ENCODE measurements at places on chromosomes 3 and 15.

- DNase-seq: no peak
Measured at GRCh38 chr3:149080011-149080698, 6.2 kb downstream of the HLTF start.

- DNase-seq: peak; percentile 62
Measured at GRCh38 chr3:18425641-18426257, 610 bp upstream of the SATB1 start.

- DNase-seq: no peak
Measured at GRCh38 chr3:178236555-178237277, 299.5 kb upstream of the KCNMB2 start.

DNA sequence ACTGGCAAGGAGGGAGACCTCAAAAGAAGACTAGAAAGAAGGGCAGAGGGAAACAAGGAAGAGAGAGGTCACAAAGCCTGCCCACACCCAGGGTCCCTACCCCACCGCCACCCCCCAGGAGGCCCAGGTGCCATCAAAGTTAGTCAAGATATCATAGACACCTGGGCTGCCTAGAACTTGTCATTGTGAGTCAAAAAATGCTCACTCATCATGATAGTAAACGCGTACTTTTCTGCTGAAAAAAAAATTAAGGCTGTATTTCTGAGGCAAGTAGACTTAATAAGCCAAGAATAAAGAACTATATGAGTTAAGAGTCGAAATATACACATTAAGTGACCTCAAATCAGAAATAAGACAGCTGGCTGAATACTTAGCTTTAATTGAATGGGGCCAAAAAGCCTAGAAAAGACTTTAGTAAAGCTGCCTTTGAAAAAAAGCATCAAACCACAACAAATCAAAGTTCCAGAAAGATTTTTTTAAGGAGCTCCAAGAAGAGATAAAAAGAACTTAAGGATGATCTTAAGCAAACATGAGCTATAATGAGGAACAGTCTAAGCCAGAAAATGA, 415.5 kb upstream of the PPP2R3A start:
- no peak for DNase-seq

DNA sequence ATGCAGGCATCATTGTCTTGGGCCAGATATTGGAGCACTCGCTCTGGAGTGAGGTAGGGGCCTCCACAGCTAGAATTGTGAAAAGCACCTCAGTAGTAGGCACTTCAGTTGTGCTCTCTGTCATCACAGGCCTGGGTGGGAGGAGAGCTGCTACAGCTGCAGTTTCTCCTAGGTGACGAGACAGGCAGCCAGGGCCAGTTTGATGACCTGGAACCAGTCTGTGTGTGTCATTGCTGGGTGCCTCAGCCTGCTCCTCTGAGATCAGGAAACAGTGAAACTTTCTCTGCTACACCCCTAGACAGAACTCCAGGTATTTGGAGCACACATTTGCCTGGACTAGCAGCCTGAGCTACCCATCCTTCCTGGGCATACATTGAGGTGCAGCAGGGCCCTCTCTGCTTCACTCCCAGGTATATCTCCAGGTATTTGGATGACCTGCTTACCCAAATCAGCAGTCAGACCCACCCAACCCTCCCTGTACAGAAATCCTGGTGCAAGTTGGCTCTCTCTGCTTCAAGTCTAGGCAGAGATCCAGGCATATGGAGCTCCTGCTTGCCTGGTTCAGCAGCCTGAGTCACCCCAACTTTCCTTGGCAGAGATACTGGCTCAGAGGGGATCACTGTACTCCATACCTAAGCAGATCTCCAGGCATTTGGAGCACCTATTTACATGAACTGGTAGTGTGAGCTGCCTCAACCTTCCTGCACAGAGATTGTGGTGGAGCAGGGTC, 54.3 kb upstream of the SGO1 start:
- no peak for DNase-seq

- no peak for DNase-seq
Measured at GRCh38 chr15:26260517-26261133, 397.5 kb upstream of the ATP10A start.

DNA sequence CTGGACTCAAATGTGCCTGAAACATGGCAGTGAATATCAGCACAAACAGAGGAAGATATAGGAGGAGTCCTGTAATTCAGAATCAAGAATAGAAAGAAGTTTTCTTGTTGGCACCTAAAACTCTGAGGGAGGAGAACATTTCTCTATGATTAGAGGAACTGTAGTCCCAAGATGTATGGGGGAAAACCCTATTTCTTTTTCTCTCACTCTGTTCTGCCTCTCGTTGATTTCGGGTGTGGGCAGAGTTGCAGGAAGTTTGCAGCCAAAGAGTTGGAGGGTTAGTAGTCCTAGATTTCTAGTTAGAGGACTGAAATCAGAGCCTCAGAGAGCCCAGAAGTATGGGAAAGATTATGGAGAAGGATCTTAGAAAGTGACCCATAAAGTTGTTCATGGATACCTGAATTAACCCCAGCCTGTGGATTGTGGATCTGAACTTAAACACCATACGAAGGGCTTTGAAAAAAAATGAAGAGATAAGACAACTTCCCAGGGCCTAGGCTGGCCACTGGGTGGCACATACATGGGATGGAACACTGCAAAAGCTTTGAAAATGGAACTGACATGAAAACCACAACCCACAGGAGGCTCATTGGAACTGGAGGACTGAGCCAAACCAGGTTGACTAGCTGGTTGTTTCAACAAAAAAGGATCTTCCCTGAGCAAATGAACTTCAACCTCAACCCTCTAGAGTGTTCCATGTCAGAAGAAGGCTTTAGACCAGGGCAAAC, 34.6 kb downstream of the FMN1 start:
- DNase-seq: no peak

- no peak for DNase-seq
Measured at GRCh38 chr3:175349168-175349567, 490.0 kb downstream of the NAALADL2 start.

GRCh38 chr15:47506329-47507100, 210.8 kb upstream of the SEMA6D start:
- DNase-seq: no peak

- DNase-seq: no peak
Measured at GRCh38 chr15:45646220-45646619, 11.4 kb downstream of the SQOR start.

DNA sequence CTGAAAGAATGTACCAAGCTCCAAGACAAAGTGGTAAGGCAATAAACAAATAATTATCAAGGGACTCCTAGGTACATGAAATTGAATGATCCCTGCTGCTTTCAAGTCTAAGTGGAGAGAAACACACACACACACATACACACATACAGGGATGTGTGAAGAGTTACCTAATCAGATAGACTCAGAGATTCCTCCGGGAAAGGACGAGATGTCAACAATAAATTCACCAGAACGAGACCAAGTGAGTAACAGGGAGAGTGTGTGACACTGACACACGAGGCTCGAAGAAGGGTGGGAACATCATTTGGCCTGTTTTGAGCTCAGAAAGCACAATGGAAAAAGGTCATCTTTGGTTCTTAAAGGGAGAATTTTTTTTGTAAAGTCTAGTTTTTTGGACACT, 13.4 kb downstream of the LRIG1 start:
- DNase-seq: no peak

GRCh38 chr15:66017000-66017399, 147.7 kb downstream of the RAB11A start:
- DNase-seq: no peak

DNA sequence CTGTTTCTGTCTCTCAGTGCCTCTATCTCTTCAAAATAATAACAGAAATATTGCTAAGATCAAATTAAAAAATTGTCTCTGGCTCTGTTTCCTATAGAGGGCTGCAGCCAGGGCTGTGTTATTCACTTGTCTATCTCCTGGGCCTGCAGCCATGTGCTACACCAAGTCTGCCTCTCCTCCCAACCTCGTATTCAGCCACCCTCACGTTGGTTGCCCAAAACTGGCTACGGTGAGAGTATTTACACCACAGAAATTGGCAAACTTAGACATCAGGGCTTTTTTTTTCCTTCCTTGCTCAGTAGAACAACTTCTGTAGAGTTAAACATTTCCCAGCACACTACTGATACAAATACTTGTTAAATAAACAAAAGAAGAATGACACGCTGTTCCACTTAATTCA, 320.9 kb upstream of the ICE2 start:
- DNase-seq: no peak

DNA sequence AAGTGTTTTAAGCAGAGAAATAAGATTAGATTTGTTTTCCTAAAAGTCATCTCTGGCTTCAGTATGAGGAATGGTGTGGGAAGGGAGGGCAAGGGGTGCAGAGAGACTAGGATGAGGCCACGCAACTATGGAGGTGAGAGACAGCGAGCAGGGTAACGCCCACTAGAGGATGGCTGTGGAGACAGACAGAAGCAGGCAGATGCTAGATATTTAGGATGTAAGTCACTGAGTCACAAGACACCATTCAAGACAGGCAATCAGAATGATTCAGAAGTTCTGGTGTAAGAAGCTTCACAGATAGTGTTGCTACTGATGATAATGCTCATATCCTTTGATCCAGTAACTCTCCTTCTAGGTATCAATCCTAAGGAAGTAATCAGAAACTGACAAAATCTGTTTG, 19.1 kb downstream of the HSPBAP1 start:
- DNase-seq: no peak

- DNase-seq: no peak
Measured at GRCh38 chr3:104768886-104769285, 597.8 kb upstream of the ALCAM start.

- no peak for DNase-seq
Measured at GRCh38 chr3:169891886-169892285, 19.5 kb upstream of the SAMD7 start.

DNA sequence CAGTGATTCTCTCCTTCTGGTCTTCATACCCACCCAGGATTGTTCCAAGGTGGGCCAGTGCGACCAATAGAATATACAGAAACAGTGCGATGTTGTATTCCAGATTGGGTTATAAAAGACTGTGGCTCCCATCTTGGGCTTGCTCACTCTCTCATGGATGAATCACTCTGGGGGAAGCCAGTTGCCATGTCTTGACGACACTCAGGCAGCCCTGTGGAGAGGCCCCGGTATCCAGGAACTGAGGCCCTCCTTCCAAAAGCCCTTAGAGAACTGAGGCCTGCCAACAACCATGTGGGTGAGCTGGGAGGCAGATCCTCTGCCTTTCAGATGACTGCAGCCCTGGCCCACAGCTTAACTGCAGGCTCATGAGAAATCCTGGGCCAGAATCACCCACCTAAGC, 57.2 kb downstream of the SH3GL3 start:
- DNase-seq: no peak

- no peak for DNase-seq
Measured at GRCh38 chr3:4894891-4895530, 84.2 kb upstream of the BHLHE40 start.

DNA sequence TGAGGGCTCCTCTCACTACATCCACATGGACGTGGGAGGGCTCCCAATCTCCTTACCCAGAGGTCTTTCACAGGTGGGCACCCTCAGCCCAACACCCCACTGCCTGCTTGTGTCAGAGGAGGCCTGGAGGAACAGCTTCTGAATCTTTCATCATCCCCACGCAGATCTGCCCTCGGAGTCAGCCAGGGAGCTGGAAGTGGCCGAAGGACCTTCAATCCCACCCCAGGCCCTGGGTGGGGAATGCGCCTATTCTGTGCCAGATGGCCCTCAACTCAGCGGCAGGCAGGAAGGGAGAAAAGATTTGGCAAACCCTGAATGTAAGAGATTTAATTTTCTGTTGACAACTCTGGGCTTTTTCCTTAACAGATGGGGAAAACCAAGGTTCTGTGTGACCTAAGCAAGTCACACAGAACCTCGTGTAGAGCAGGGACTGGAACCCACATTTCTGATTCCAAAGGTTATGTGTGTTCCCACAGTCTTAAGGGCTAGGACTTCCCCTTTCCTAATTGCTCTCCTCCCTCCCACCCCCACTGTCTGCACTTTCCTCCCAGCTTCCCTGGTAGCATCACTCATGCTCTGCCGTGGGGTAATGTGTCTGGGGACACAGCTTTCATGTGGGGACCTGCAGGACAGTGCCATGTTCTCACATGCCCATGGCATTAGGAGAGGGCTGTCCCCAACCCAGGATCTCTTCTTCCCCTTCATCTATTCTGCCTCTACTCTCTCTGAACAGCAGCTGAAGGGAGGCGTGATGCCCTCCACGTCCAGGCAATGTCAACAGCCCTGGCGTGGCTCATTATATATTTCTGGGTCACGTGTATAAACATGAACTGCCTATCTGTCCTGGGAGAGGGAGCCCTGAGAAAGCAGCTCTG, 98.1 kb downstream of the SEMA5B start:
- DNase-seq: no peak

DNA sequence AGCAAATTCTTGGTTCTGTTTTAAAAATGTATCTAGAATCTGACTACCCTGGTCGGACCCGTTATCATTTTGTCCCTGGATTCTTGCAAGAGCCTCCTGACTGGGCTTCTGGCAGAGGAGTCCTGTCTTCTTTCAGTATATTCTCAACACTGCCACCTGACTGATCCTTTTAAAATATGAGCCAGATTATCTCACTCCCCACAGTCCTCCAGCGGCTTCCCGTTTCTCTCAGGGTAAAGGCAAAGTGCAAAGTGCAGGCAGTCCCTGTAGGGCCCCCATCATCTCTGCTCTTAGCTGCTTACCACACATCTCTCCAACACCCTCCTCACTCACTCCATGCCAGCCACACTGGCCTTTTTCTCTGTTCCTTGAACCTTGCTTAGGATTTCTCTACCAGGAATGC, 28.4 kb downstream of the CRTC3 start:
- no peak for DNase-seq

DNA sequence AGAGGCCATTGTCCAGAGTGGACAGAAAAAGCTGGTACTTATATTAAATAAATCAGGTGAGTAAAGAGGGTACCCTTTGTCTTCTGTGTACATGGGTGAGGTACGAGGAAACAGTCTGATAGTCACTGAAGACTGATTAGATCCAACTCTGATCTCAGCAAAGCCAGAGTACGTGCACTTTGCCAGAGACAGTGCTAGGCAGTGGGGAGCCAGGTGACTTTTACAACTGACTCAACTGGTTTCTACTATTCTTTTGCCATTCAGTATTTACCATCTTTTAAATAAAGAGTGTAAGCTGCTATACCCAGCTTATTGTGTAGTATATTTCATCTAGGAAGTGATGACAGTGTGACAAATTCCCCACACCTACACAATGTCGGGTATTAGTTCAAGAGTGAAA, 3.3 kb downstream of the GNL3 start:
- no peak for DNase-seq
